ENCODE measurements at places on chromosomes 12 and 14.

DNA sequence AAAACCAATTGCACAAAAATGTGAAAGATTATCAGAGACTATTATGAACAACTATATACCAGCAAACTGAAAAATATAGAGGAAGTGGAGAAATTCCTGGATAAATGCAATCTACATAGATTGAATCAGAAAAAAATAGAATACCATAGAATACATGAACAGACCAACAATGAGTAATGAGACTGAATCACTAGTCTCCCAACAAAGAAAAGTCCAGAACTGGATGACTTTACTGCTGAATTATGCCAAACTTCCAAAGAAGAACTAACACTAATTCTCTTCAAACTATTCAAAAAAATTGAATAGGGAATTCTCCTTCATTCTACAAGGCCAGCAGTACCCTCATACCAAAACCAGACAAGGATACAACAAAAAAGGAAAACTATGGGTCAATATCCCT, 60.6 kb downstream of the GUCY2C start:
- DNase-seq, result no peak

DNA sequence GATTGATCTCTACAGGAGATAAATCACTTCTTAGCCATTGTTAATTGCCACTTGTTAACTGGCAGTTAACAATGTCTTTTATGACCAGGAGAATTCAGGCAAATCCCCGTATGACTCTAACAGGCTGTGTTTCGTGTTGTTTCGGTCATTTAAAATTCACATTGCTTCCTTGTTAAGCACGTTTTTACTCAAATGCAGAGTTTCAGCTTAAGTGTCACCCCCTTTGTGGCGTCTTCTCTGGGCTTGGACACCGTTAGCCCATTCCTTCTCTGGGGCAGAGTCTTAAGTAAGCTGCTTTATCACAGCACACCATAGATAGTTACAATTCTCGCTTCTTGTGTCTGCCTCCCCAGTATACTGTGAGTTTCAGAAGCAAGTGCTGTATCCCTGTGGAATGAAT, 205.4 kb downstream of the EPS8 start:
- no peak for DNase-seq

- no peak for DNase-seq
These were observed 203.5 kb upstream of the PLXNC1 start for GRCh38 chr12:93944911-93945310.

- DNase-seq, result no peak
These were observed 2.4 kb downstream of the ADCY4 start for GRCh38 chr14:24332268-24332993.

GRCh38 chr12:43816168-43816567, 10.1 kb upstream of the TWF1 start:
- DNase-seq, result no peak

GRCh38 chr12:66456612-66457011, 154.3 kb downstream of the HELB start:
- DNase-seq, result no peak

- no peak for DNase-seq
These were observed 89.8 kb downstream of the CRADD start for GRCh38 chr12:93766796-93767523.

DNA sequence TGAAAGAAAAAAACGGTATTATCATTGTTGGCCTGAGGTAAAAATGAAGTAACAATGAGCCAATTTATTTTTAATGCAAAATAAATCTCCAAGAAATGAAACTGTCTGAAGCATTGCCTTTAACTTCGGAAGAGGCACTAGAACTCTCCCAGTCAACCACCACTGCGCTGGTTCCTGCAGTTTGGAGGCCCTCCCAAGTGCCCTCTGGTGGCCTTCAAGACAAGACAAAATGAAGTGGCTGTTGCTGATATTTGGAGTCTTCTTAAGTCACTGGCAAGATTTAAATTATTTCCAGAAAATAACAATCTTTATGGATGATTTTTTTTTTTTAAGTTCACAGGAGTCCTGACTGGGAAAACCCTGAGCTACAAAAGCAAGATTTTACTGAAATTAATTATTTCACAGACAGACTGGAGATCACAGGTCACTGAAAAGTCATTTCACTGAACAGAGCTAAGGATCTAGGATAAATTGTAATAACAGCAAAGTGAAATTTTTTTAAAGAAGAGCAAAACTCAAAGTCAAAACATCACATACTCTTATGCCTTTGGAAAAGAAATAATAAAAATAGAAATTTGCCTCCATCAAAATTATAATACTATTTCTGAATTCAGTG, 58.2 kb downstream of the DICER1 start:
- no peak for DNase-seq

DNA sequence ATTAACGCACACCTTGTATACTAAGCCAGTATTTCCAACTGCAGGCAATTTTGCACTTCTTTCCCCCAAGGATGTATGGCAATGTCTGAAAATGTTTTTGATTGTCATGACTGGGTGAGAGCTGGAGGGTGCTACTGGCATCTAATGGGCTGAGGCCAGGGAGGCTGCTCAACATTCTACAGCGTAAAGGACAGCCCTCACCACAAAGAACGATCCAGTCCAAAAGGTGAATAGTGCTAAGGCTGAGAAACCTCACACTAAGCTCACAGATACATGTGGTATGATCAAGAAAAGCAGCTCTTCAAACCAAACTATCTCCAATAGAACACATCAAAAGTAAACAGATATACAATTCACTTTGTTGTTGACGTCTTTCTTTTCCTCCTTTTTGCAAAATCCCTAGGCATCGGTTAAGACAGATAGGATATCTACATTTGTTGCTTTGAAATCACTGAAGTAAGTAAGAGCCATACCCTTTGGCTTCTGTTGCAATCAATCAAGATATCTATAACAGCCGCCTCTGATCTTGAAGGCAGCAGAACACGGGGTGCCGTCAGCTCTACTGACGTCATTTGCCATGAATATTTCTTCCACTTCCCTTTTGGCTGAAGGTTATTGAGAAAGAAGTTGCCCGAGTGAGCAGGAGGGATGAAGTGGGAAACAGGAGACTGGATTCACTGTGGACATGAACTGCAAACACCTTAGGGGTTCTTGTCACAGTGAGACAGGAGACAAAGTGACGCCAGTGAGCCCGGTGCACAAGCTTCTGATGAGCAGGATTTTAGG, 218.3 kb downstream of the FOXN3 start:
- no peak for DNase-seq

DNA sequence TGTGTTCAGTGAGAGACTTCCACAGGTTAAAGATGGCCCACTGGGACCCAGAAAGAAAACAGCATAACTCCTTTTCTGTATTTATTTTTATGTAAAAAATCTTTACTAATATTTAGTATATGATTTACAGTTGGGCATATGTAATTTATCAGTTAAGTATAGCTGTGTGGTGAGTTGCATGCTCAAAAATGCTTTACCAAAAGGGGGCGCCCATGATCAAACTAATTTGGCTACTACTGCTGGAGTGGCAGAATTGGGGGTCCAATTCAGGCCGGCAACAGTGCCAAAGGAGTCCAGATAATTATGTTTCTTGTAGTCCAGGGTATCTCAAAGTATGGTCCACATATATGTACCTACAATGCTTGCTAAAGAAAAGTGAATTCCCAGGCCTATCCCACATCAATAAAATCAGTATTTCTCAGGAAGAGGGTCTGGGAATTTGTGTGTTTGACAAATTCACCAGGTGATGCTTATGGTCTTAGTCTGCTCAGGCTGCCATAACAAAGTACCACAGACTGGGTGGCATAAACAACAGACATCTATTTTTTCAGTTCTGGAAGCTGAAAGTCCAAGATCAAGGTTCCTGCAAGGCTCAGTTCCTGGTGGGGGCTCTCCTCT, 152.0 kb downstream of the KTN1 start:
- DNase-seq, result no peak

- DNase-seq, result no peak
These were observed 257.0 kb downstream of the IPO8 start for GRCh38 chr12:30438601-30439041.

GRCh38 chr14:87878959-87879358, 114.0 kb downstream of the GALC start:
- no peak for DNase-seq

DNA sequence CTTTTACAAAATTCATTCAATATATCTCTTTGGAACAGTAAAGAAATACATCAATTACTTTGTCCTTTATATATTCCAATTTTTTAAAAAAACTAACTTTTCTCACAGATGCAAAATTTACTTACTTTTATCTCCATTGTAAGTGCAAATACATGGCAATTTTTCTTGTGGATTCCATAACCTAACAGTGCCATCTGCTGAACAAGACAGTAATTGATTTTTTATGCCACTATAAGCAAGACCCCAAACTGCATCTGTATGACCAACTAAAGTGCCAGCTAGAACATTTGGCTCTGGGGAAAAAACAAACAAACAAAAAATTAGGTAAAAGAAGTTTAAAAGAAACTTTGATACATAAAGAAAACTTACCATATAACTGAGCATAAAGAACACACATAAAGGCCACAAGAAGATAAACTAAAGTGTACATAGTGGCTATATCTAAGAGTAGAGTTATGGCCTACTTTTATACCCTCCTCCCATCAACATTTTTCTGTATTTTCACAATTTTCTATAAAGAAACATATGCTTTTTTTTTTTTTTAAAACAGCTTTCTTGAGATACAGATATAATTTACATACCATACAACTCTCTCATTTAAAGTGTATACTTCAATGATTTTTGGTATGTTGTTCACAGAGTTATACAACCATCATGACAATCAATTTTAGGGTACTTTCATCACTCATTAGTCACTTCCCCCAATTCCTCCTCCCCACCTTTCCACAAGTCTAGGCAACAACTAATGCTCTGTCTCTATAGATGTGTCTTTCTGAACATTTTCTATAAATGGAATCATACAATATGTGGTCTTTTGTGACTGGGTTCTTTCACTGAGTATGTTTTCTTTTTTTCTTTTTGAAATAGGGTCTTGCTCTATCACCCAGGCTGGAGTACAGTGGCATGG, 32.6 kb downstream of the COCH start:
- DNase-seq, result peak; percentile 16

DNA sequence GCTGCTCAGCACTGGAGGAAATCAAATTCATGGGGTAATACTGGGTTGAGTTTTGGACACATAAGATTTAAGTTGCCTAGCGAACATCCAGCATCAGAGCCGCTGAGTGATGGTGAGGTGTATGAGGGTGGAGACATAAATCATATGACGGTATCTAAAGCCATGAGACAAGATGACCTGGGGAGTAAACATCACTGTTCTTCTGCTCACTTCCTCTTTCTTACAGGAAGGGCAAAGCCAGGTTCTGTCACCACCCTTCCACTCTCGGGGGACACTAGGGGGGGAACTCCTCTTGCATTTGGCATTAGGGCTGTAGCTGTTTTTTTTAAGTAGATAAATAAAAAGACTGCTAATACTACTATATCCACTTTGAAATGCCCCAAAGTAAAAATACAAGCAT, 24.0 kb downstream of the PRDM4 start:
- no peak for DNase-seq

DNA sequence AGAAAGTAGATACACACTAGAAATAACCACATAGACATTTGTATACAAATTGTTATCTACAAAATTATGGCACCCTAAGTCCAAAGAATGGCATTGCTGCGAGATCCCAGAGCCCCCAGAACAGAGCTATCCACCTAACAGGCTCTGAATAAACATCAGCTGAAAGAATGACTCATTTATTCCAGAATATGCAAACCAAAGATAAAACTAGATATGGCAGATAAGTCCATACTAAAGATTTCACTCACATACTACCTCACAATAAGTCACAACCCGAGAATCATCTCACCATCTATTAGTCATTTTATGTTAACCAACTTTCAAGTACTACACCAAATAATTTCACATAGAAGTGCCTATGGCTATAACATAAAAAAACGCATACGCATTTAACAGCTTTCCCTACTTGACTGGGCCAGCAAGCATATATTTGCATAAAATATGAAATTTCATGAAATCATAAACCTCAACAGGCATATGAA, 5.6 kb downstream of the CNIH1 start:
- no peak for DNase-seq

DNA sequence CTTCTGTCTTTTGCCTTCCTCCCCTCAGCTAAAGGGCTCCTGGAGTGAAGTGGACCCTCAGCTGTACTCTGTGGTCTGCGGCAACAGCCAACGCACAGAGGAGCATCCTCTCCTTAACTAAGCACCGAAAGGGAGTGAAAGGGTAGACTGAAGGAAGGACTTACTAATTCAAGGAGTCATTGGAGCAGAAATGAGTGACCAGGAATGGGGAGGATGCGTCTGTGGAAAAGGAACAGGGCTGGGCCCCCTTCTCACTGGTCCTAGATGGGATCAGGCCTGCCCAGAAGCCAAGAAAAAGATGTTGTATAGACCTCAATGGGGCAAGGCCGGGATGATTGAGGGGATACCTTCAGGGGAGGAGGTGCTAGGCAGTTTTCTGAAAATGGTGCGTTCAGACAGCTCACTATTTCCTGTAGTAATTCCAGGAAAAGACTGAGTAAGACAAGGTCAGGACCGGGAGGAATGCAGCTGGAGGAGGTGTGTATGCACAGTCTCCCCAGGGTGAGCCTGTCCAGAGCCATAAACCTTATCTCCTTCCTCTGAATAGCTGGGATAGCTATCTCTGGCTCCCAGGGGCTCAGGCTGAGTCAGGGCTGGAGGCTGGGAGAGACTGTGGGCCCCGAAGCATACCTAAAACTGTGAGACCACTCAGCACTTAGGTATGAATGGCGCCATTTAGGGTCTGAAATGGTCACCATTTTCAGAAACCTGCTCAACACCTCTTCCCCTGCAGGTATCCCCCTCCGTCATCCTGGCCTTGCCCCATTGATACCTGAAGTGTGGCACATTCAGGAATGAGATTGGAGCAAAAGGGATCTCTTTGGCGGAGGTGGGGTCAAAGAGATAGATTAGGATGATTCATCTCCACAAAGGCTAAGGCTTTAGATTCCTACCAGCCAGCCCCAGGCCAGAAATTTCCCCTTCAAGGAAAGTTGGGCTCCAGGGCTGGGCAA, 20.2 kb upstream of the KRT8 start:
- DNase-seq, result no peak

GRCh38 chr14:38171197-38171596, 36.5 kb upstream of the SSTR1 start:
- no peak for DNase-seq

DNA sequence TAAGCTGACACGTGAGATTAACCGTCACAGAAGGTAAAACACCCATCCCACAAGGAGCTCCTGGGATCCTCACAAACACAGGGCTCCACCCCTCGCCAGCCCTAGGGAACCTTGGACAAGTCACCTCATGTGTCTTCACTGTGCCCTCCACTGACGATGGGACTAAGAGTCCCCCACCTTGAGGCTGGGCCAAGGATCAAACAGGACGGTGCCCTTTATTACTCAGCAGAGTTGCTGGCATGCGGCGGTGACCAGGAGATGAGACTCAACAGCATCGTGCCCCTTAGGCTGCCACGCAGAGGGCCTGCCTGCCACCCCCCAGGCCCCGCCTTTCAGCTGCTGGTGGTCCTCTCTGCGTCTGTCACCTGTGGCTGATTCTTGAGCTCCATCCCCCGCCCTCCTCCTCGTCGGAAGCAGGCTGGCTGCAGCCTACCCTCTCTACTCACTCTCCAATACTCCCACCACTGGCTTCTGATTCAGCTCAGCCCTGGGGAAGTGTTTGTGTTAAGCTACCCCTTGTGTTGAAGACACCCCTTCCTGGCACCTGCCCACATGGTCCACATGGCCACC, 105.2 kb downstream of the DICER1 start:
- DNase-seq, result no peak
